ENCODE measurements at places on chromosomes 7 and 10. TPM values are rescaled to one million over a fixed set of nuclear protein-coding genes. Genes with fewer than 3 reads are reported as not detected.

UNC5B gene
- 19.4 TPM for polyA plus RNA-seq

LIPK gene
- not detected for polyA plus RNA-seq

- no peak for DNase-seq
Observed at GRCh38 chr7:40804477-40805215, 669.8 kb downstream of the SUGCT start.

DNA sequence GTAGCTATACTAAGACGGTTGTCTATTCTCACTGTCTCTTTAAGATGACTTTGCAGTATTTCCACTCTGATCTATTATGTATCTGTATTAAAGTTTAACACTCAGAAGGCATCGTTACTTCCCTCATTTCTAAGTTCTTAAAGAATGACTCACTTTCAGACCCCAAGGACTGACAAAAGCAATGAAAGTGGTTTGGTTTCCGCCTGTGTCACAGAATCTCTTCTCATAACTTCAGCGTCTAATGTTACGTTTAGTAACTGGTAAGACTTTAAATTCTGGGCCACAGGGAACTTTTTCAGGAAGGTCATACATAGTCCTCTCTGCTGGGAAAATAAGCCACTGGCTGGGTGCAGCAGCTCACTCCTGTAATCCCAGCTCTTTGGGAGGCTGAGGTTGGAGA lies 892.0 kb upstream of the AUTS2 start:
- DNase-seq = no peak

DNA sequence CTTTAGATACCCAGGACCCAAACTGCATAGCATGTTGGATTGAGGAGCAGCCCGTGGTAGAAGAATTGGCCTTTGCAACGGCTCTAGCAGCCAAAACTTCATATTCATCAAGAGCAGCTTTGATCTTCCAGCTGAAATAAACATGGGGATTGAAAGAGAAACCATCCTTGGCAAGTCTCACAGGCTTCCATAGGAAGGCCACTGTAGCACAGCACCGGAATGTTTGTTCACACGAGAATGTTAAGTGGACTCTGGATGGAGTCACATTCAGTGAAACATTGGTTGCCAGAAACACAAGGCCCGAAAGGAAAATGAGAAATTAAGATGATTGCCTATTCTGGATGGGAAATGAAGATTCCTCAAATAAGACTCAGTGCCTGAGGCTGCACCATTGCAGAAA lies 97.4 kb downstream of the RAB18 start:
- DNase-seq = no peak

GRCh38 chr10:76543655-76544054 lies 1094.0 kb downstream of the KCNMA1 start:
- no peak for DNase-seq

GRCh38 chr7:157436076-157436475 lies 99.3 kb downstream of the DNAJB6 start:
- no peak for DNase-seq

DNA sequence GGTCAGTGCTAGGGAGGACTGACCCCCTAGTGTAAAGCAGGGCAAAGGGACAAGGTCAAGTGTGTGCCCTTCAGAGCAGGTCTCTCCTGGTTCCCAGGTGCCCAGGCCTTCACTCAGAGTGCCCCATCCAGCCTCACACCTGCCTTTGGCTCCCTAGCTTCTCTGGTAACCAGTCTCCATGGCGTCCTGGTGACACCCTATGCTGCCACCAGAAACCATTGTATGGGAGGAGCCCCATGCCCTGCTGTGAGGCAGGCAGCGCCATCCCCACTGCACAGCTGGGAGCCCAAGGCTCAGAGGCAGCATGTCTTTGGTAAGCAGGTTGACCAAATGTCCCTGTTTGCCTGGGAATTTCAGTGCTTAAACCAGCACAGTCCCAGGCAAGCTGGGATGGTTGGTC lies 33.1 kb upstream of the HMX3 start:
- no peak for DNase-seq

Data from right lung (tissue), 10 donors.